Stimulated activated CD8-positive, alpha-beta memory T cell treated with anti-CD3 and anti-CD28 coated beads, Interleukin-7, amount 100 ng/mL, for 1 hour (primary cell): ENCODE measurements at places on chromosomes 3 and 15.

DNA sequence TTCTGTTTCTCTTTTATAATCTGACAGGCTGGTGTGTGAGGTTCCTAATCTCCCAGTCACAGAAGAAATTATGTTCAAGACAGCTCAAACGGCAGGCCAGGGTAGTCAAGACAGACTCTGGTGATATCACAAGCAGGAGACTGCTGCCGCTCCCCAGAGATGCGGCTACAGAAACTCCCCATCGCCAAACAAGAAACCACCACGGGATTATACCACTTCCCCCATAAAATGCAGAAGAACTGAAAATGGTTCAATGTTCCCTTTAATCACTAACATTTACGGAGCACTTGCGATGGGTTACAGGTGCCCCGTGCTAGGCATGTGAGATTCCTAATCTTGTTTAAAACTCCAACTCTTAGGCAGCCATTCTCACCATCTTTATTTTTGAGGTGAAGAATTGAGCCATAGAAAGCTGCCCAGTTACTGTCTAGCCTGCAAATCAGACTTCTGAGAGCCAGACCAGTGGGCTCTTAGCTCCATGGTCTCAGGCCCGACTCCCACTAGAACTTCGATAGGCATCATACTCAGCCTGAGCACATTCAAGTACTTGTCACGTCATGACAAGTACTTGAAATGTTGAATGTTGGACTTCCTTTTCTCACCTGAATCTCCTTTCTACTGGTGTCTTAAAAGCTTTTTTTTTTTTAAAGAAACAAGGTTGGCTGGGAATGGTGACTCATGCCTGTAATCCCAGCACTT is 58.4 kb downstream of the TBC1D2B start:
- DNase-seq, result no peak

GRCh38 chr3:169548194-169548593 is 115.3 kb downstream of the MECOM start:
- no peak for DNase-seq

DNA sequence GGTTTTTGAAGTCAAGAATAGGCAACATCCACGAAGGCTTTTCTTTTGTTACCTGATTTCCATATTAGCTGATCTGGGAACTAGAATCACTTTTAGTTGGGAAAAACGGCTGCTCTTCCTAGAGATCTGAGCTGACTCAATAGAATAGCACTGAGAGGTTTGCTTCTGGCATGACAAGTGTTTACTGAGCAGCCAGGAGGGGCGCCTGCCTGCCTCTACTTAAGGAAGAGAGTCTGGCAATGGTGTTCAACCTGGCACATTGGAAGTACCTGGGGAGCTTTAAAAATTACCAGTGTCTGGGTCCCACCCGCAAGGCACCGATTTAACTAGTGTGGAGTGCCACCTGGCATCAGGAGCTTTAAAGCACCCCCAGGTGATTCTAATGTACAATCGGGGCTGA is 34.4 kb downstream of the FAM43A start:
- no peak for DNase-seq

GRCh38 chr3:26104851-26105251 is 315.0 kb downstream of the OXSM start:
- DNase-seq, result no peak

DNA sequence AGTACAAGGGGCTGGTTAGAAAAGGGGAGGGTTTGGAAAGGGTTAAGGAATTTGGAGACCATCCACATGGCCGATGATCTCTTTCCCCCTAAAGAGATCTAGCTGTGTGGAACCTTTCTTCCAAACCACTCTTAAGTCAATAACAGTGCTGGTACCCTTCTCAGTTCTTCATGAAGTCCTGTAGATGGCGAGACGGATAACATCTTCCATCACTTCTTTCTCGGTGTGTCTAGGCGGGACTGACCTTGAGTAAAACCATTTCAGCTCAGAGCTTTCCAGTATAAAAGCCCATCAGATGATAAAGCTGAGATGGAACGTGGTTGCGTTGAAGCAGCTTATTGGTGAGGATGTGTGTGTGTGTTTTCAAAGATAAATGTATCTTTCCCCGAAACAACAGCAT is 151.5 kb upstream of the BHLHE40 start:
- DNase-seq, result no peak

DNA sequence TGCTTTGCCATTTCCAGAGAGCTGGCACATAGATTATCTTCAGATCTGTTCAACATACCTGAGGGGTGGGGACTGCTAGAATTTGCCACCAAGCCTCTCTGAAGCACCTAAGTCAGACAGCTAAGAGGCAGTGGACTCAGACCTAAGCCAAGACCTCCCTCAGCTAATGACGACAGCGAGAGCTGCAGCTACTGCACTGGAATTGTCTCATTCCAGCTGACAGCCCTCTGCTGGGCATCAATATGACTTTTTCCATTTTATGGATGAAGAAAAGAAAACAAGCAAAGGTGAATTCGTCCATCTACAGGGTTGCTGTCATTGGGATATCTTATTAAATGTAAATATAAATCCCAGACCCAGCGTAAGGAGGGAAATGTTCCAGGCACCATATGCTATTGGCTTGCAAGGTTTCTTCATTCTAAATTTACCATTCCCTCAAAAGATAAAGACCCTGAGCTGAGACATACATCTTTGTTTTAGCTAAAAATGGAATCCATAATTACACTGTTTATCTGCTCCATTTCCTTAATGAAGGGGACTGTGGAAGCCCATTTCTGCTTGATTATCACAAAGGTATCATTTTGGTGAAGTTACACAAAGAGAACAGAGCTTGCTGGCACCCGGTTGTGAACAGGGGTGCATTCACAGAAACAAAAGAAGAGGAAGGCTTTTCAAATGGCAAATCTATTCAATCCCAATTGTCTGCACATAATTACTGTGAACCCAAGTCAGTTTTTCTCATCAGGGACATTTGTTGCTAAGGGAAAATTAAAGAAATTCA is 85.5 kb upstream of the LRTM1 start:
- DNase-seq, result no peak
